ENCODE measurements at places on chromosomes 12 and 14.

- DNase-seq = no peak
Observed at GRCh38 chr12:54159140-54159539, 29.6 kb downstream of the SMUG1 start.

- no peak for DNase-seq
Observed at GRCh38 chr14:82146846-82147245, 613.2 kb upstream of the SEL1L start.

GRCh38 chr12:13986031-13986430 lies 4.6 kb upstream of the GRIN2B start:
- no peak for DNase-seq

- peak; percentile 14 for DNase-seq
Observed at GRCh38 chr14:22753586-22753985, 12.9 kb upstream of the OXA1L start.

DNA sequence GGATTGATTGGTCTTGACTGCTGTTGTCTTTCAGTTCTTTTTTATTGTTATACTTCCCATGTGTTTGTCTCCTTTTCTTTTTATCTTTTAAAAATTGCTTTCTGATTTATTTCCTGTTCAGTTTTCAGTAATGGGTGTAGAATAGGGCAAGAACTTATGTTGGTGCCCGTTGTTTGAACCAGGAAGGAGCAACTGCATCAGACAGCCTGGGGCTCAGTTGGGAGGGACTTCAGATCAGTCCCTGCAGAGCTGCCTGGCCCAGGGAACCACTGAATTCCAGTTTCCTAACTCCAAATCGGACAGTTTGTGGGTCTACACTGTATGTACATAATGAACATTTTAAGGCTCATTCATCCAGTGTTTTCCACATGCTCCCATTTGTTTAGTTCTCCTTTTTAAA lies 64.9 kb downstream of the FBXO34 start:
- no peak for DNase-seq

DNA sequence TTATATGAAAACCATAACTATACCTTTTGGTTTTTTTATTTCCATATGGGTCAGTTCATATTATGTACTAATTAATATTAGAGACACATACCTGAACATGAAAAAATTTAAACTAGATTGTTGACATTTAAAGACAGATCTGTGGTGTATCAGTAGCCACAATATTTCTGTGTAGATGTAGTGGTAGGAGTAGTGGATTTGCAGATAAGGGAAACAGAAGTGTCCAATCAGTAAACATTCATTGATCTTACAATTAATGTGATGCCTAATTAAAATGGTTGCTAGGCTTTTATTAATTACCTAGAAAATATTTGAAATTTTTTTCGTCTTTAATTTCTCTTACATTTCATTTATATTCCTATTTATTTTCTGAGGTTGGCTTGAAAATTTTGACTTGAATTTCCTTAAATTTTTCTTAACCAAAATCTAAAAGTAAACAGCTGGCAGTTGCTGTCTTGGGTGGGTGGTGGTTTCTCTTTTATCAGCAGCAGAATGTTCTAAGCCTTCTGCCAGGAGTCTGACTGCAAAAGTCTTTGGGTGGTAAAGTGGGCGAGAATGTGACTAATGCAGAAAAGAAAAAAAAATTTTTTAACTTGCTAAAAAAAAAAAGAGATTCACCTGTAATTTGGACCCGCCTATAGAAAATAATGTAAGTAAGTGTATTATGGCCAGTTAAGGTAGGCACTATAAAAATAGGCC lies 2.4 kb downstream of the FGFR1OP2 start:
- peak; percentile 47 for DNase-seq

DNA sequence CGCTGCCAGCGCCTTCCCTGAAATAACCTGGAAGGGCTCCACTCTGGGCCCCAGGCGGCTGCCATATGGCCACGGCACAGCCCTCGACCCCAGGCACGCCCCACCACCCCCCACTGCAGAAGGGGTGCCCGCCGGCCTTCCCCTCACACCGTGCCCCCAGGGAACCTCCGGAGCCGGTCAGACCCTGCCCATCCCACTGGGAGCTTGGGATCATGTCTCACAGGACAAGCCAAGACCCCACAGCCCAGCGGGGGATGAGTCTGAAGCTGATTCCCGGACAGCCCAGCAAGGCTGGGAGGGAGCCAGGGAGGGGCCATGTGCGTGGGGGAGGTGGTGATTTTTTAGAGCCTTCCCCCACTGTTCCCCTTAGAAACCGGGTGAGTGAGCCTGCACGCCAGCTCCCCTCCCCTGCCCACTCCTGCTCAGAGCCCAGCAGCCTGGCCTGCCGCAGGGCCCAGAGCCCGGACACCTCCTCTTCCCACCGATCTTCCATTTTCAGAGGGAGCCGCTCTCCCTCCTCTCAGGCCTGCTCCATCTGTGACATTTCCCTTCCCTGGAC lies 1.4 kb downstream of the RIMBP2 start:
- no peak for DNase-seq

DNA sequence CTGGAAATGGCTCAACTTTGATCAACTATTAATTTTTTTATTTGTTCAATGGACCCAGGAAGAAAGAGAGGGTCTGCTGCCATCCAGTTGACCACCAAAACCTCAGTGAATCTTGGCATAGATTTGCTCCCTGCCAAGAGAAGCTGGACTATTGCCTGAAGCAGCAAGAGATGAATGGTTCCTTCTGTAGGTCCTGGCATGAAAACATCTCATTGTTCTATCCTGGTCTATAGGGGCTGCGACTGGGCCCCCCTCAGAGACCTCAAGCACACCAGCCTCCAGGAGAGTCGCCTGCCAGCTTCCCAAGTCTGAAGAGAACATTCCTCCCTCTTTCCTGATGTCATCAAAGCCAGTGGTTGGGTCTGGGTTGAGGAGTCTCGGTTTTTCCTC lies 204.9 kb downstream of the TMX1 start:
- peak; percentile 40 for DNase-seq

- DNase-seq = no peak
Observed at GRCh38 chr14:101469382-101470247, 91.7 kb upstream of the DIO3 start.

DNA sequence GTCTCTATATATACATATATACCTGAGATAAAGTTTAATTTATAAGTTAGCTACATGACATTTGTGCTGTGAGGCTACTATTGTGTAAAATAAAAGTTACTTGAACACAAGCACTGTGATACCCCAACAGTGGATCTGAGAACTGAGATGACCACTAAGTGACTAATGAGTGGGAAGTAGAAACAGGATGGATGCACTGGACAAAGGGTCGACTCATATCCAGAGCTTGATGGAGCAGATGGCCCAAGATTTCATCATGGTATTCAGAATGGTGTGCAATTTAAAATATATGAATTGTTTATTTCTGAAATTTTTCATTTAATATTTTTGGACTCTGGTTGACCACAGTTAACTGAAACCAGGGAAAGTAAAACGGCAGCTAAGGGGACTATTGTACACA lies 908.6 kb upstream of the MDGA2 start:
- peak; percentile 3 for DNase-seq

DNA sequence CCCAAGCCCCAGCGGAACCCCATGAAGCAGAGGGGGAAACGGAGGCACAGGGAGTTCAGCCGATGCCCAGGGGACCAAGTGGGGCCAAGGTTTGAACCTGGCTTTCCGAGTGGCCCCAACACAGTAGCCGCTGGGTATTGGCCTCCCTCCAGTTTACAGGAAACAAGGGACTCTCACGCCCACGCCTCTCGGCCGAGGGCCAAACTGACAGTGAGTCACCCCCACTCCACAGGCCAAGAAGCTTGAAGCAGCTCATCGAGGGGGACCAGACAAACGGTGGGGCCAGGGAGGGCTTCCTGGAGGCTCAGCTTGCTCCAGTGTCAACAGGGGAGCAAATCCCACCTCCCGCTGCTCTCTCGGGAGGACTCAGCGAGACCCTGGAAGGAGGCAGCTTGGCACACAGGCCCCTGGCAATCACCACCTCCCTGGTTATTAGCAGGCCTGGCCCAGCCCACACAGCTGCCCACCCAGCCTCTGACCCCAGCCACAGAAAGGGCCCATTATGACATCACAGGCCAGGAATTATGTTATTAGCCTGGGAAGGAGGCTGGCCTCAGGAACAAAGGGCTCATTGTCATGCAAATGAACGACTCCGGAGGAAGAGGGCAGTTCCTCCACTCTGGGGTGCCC lies 54.6 kb downstream of the NCOR2 start:
- peak; percentile 97 for DNase-seq

- DNase-seq = no peak
Observed at GRCh38 chr14:83120187-83120586, 1586.5 kb upstream of the SEL1L start.

DNA sequence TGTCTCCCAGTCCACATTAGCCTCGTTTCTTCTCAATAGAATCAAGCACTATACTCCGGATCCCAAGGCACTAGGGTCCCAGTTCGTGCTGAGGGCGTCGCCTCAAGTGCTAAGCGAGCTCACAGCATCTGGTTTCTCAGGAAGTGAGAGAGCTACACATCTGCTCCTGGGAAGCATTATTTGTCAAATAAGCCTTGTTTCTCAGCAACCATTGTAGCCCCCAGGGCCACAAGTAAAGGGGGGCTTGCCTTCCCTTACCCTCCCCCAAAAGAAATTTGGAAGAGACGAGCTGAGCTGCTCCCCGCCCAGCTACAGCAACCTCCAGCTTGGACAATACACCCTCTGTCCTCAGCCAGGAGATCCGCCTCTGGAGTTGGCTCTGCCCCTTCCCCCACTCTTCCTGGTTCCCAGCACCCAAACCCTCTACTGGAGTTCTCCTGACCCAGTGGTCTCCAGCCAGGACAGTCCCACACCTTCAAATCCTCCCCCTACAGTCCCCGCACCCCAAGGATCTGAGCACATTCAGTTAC lies 5.7 kb upstream of the TNS2 start:
- peak; percentile 31 for DNase-seq

DNA sequence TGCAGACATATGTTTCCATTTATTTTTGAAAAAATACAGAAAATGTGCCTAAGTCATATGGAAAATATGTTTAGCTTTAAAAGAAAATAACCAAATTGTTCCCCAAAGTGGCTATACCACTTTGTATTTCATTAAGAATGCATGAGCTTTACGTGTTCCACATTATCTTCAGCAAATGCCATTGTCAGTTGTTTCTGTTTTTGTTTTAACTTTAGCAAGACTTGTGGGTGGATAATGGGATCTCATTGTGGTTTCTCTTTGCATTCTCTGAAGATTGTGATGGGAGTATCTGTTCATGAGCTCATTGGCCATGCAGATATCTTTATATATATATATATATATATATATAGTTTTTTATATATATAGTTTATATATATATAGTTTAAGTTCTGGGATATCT lies 181.5 kb downstream of the CCER1 start:
- DNase-seq = no peak

- no peak for DNase-seq
Observed at GRCh38 chr14:83071888-83072501, 1538.3 kb upstream of the SEL1L start.

GRCh38 chr14:100538351-100539002 lies 48.7 kb downstream of the BEGAIN start:
- DNase-seq = no peak

- DNase-seq = peak; percentile 48
Observed at GRCh38 chr14:65639216-65639615, 226.7 kb downstream of the FUT8 start.

DNA sequence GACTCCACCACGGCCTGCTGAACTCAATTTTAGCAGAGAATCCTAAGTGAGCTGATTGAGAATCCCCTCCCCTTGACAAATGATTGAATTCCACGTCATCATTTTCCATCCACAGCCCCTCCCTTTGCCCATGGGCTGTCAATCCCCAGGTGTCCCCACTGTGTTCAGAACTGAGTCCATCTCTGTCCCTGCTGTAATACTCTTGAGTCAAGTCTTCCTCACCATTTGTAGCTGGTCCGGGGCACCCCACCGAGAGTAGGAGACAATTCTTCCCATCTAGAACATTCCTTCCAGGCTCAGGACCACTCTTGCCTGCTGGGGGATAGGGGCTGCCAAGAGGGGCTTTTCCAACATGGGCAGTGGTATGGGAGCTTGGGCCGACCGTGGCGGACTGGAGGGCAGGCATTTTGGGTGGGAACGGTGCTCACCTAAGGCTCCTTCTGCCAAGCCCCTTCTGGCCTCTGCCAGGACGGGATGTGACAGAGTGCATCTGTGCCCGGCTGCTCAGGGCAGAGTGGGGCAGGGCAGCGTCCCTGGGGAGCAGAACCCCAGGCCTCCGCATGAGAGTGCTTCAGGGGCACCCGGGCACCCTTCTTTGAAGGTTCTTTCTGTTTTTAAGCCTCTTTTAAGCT lies 218.1 kb upstream of the RTL1 start:
- DNase-seq = no peak

- DNase-seq = no peak
Observed at GRCh38 chr14:34223373-34224148, 238.5 kb downstream of the SPTSSA start.

GRCh38 chr14:74362361-74362915 lies 14.2 kb downstream of the VRTN start:
- DNase-seq = peak; percentile 82

DNA sequence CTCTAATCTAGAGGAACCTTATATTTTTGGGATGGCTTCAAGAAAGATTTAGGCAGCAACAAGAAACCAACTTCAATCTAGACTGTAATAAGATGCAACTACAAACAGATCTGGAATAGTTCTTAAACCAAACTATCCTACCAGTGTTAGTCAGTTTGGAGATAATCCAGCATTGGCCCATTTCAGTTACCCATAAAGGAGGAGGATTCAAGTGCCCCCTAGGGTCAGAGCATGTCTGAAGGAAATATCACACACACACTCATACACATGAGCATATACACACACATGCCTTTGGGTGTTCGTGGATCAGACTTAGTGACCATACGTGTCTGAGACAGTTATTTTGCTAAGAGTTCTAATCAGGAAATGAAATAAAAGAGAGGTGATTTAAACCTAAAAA lies 261.2 kb downstream of the ADAMTS20 start:
- peak; percentile 44 for DNase-seq

- DNase-seq = peak; percentile 23
Observed at GRCh38 chr12:109795023-109795422, 38.2 kb downstream of the TRPV4 start.

GRCh38 chr12:63294327-63294632 lies 143.3 kb upstream of the AVPR1A start:
- DNase-seq = peak; percentile 92

- no peak for DNase-seq
Observed at GRCh38 chr14:56358851-56359614, 220.6 kb upstream of the TMEM260 start.

GRCh38 chr14:99676657-99677056 lies 7.4 kb upstream of the CYP46A1 start:
- DNase-seq = peak; percentile 13

DNA sequence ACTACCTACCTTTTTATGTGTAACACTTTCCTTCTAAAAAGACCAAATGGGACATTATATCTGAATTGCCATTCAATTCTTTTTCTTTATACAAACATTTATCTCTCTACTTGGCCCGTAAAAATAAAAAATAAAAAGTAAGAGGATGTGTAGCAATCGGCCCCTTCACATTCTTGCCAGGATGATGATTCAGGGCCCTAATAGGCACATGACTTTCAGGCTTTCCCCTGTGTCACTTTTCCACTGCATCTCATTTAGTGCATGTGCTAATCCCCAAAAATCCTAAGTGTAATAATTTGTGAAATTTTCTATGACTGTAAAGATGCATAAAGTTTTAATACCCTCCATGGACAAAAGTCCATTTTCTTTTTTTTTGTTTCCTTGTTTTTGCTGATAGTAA lies 23.0 kb upstream of the ATP2B1 start:
- peak; percentile 90 for DNase-seq
